ENCODE measurements at places on chromosomes 7 and 10. TPM values are rescaled to one million over a fixed set of nuclear protein-coding genes. Genes with fewer than 3 reads are reported as not detected.

DNA sequence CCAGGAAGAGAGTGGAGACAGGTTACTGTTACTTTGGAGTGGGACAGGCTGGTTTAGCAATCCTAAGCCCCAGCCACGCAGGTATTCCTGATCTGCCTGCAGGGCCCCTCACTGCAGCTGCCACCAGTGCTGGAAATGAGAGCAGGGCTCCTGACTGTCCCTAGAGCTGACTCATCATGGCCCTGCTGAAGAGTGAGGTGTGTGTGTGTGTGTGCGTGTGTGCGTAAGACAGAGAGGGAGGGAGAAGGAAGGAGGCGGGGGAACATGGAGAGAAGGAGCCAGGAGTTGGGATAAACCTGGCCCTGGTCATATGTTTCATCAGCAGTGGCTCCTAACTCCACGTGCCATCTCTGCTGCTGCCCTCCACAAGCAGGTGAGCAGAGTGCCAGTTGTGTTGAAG, 3.6 kb downstream of the FOXI2 start:
- DNase-seq, result peak; percentile 26
- H3K27me3 ChIP-seq, result no peaks in the 10 kb centered on the region
- no peak overlapping the region for H3K27ac ChIP-seq
- no peaks in the 10 kb centered on the region for H3K36me3 ChIP-seq
- H3K4me1 ChIP-seq, result no peaks in the 10 kb centered on the region
- H3K4me3 ChIP-seq, result no peak overlapping the region

DNA sequence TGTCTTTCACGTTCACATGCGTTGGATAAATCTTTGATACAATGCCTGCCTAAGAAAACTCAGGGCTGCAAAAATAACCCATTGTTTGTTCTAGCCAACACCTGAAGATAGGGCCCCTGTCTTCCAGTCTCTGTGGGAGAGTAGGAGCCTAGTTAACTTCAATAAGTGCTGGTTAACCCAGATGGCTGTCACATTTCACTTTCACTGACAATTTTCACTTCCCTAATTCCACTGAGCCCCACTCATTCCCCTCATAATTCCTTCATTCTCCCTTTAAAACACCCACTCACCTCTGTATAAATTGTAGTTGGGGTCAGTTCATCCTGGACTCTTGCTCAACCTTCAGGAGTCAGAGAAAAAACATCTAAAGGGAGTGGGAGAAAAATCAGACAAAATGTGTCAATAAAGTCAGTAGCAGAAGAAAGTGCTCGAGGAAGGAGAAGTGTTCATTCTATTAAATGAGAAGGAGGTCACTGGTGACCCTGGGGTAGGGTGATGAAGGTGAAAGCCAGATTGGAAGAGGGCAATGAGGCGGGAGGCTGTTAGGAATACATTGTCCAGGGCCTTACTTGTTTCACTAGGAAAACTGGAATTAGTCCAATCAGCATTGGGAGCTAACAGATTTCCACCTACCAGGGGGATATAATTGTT, 51.2 kb upstream of the ABI1 start:
- H3K4me1 ChIP-seq, result peaks cover 4% of the 10 kb centered on the region
- H3K27me3 ChIP-seq, result no peaks in the 10 kb centered on the region
- DNase-seq, result no peak
- no peak overlapping the region for H3K4me3 ChIP-seq
- no peak overlapping the region for H3K27ac ChIP-seq

DNA sequence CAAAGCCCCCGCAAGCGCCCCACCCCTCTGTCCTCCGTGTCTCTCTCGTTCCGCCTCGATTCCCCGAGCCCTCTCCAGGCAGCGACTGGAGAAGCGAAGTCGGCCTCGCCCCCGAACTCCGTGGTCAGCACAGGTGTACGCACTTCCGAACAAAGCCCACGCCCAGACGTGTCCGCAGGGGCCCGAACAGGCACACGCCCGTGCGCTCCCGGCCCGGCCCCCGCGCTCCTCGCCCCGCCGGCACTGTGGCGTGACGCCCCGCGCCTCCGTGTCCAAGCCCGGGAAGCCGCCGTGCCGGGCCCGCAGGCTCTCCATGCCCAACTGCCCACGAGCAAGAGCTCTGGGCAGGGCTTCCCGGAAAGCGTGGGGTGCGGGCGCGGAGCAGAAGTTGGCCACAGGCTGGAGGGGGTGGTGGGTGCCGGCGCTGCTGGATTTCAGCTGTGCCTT, 662 bp downstream of the NRCAM start:
- no peaks in the 10 kb centered on the region for H3K36me3 ChIP-seq
- H3K27ac ChIP-seq, result no peak overlapping the region
- peaks cover 49% of the 10 kb centered on the region for H3K27me3 ChIP-seq
- H3K4me3 ChIP-seq, result 0 out of 2 replicates have a peak overlapping the region, but pooled peaks have one; percentile 12
- no peaks in the 10 kb centered on the region for H3K4me1 ChIP-seq

DNA sequence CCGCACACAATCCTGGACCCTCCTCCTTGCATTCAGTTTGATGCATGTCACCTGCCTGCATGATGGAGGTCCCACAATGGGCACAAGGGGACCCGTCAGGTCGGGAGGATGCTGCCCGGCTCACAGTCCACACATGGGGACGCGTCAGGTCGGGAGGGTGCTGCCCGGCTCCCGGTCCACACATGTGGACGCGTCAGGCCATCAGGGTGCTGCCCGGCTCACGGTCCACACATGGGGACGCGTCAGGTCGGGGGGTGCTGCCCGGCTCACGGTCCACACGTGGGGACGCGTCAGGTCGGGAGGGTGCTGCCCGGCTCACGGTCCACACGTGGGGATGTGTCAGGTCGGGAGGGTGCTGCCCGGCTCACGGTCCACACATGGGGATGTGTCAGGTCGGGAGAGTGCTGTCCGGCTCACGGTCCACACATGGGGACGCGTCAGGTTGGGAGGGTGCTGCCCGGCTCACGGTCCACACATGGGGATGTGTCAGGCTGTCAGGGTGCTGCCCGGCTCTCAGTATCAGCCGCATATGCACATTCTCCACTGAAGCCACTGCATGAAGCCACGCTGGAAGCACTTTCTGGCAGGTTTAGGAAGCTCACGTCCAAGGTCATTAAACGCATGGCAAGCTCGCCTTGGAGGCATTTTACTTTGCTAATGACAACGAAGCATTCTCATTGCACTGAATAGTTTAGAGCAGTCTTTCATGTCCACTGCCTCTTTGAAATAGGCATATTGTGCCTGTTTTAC, 50.3 kb downstream of the DIP2C start:
- H3K27me3 ChIP-seq, result no peaks in the 10 kb centered on the region
- DNase-seq, result no peak
- H3K27ac ChIP-seq, result no peak overlapping the region
- no peak overlapping the region for H3K4me3 ChIP-seq
- no peaks in the 10 kb centered on the region for H3K4me1 ChIP-seq

- H3K36me3 ChIP-seq, result no peaks in the 10 kb centered on the region
- H3K4me3 ChIP-seq, result no peak overlapping the region
- no peaks in the 10 kb centered on the region for H3K27me3 ChIP-seq
Observed at GRCh38 chr10:33416209-33416608, 81.7 kb upstream of the NRP1 start.

DNA sequence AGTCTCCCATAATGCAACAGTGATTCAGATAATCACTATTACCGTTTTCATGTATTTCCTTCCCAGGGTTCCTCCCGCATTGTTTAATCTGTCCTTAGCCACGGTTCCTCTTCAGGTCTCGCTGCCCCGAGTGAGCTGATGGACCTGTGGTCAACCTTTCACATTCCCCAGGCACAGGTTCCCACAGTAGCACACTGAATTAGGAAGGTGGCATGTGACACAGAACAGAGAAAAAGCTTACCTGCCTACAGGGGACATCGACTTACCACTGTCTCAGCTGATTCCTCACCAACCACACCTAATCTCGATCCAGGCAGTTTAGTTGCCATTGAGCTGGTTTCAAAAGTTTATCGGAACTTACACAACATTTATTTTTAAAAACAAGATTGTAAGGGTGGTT, 72.2 kb downstream of the MTURN start:
- H3K27ac ChIP-seq, result no peak overlapping the region
- H3K27me3 ChIP-seq, result no peaks in the 10 kb centered on the region
- no peak for DNase-seq
- no peaks in the 10 kb centered on the region for H3K36me3 ChIP-seq
- no peak overlapping the region for H3K4me3 ChIP-seq

DNA sequence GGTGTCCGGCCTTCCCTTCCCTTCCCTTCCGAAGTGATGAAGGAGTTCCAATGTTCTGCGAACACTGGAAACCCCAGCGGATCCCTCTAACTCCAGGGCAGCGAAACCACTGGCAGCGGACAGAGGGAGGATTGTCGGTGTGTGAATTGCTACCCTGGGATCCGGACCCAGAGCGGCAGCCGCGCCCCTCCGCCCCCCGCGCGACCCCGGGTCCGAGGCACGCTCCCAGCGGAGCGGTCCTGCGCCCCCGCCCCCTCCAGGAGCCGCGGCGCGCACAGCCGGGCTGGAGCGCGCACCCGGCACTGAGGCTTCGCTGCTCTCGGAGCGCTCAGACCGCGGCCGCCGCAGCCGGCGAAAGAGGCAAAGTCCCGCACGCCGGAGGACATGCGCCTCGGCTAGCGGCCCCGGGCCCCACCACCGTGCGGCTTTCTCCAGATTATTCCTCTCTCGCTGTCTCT, at the start of gene PTPRZ1:
Gene PTPRZ1, plus strand, starts transcription at position 331 of the 458 bp plus-strand sequence. CDS start 339 bp downstream, outside the sequence.
- no peak for DNase-seq
- H3K27me3 ChIP-seq, result peaks cover 57% of the 10 kb centered on the region
- H3K27ac ChIP-seq, result no peak within 1 kb of the TSS
- H3K36me3 ChIP-seq, result no peaks in the 10 kb centered on the region
- no peaks in the 10 kb centered on the region for H3K4me1 ChIP-seq

GRCh38 chr7:77281780-77282478, 82.3 kb upstream of the FGL2 start:
- no peak overlapping the region for H3K27ac ChIP-seq
- no peaks in the 10 kb centered on the region for H3K4me1 ChIP-seq
- no peaks in the 10 kb centered on the region for H3K36me3 ChIP-seq
- no peak for DNase-seq
- no peaks in the 10 kb centered on the region for H3K27me3 ChIP-seq

DNA sequence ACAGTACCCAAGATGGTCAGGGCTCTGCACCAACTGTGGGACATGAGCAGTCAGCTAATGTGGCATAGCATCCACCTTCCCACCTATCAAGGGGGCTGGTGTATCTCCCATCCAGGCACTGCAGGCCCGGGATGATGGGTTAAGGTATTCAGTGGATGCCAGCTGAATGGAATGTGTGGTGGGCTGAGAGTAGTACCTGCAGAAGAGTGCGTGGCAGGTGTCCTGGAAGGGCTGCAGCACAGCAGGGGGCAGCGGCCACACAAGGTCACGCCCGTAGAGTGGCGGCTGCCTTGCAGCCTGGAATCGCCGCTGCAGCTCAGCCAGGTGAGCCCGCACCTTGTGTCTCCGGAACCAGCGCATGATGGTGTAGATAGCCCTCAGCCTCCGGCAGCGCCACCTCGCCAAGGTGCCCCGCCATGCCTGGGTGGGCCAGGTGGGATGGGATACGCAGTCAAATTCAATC, 13.3 kb downstream of the MYO1G start:
- H3K4me1 ChIP-seq, result no peaks in the 10 kb centered on the region
- H3K4me3 ChIP-seq, result no peak overlapping the region
- no peak for DNase-seq
- H3K36me3 ChIP-seq, result no peaks in the 10 kb centered on the region

DNA sequence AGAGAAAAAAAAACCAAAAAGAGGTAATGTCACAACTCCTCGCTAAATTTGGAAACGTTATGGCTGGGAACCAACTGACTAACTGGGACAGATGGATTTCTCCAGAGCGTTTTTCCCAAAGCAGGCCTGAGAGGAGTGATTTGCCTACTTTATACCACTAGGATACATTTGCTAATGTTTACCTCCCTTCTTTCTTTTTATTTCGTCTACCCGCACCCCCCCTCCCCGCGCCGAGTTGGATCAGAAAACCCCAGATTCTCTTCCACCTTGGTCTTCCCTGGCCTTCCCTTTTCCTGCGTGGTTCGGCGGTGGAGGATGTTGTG, 7.2 kb downstream of the CPA2 start:
- H3K36me3 ChIP-seq, result no peaks in the 10 kb centered on the region
- H3K4me1 ChIP-seq, result peaks cover 15% of the 10 kb centered on the region
- H3K27ac ChIP-seq, result no peak overlapping the region
- no peaks in the 10 kb centered on the region for H3K27me3 ChIP-seq
- no peak for DNase-seq
- H3K4me3 ChIP-seq, result no peak overlapping the region

- H3K4me3 ChIP-seq, result no peak overlapping the region
- H3K27me3 ChIP-seq, result no peaks in the 10 kb centered on the region
- H3K4me1 ChIP-seq, result peaks cover 21% of the 10 kb centered on the region
- peak overlapping the region; percentile 19 for H3K27ac ChIP-seq
Observed at GRCh38 chr10:75358835-75359421, 42.6 kb downstream of the ZNF503 start.

DNA sequence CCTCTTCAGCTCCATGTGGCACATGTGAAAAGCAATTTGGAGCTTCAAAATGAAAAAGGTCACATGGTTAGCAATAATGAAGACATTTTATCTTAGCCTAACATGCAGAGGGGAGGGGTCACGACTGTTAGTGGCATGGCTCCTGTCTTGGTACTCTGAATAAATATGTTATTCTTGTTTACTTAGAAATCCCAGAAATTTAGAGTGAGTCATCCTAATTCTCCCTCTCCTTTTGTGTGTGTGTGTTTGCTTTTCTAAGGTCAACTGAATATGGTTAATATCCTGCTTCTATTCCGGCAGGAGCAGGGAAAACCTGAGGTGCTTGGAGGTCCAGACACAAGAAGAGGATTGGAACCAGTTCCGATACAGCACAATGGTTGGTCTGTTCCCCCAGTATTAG, 17.6 kb downstream of the BCCIP start:
- no peaks in the 10 kb centered on the region for H3K27me3 ChIP-seq
- peaks cover 42% of the 10 kb centered on the region for H3K36me3 ChIP-seq
- peaks cover 17% of the 10 kb centered on the region for H3K4me1 ChIP-seq
- peak; percentile 73 for DNase-seq

DNA sequence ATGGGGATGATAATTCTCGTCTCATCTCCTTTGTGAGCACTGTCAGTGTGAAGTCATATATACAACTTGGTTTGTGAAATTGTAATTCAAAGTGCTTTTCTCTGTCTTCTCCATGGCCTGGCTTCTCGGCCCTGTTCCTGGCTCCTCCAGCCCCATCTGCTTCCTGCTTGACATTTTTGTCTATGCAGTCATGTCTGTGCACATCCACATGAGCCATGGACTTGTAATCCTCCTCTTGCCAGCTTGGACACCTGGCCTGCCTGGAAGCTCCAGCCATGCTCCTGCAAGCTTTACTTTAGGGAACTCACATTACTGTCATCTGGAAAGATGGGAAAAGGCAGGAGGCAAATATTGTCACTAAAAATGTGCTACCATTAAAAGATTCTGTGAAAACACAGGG, 576.0 kb upstream of the DPP6 start:
- no peak overlapping the region for H3K4me3 ChIP-seq
- no peaks in the 10 kb centered on the region for H3K27me3 ChIP-seq
- H3K27ac ChIP-seq, result no peak overlapping the region

- H3K27me3 ChIP-seq, result peaks cover 11% of the 10 kb centered on the region
- no peak overlapping the region for H3K27ac ChIP-seq
- no peak overlapping the region for H3K4me3 ChIP-seq
- no peak for DNase-seq
- H3K4me1 ChIP-seq, result no peaks in the 10 kb centered on the region
- H3K36me3 ChIP-seq, result no peaks in the 10 kb centered on the region
Observed at GRCh38 chr7:114478384-114478783, 63.8 kb downstream of the FOXP2 start.

- H3K36me3 ChIP-seq, result no peaks in the 10 kb centered on the region
- H3K27me3 ChIP-seq, result no peaks in the 10 kb centered on the region
- no peak overlapping the region for H3K4me3 ChIP-seq
- H3K27ac ChIP-seq, result no peak overlapping the region
- no peaks in the 10 kb centered on the region for H3K4me1 ChIP-seq
Observed at GRCh38 chr7:133268355-133268754, 15.5 kb downstream of the EXOC4 start.

Gene TRIM74
- total RNA-seq, result 0.23 TPM

Gene CARD11
- not detected for total RNA-seq

Gene GNG11
- 4.4 TPM for total RNA-seq

Gene LIPF
- total RNA-seq, result not detected

Data from PC-3 (cell line).